A549 (cell line): ENCODE measurements at places on chromosomes 4 and X. TPM values are rescaled to one million over a fixed set of nuclear protein-coding genes. Genes with fewer than 3 reads are reported as not detected.

KCNIP4 gene
- not detected in 3 replicates for polyA plus RNA-seq

CWH43 gene
- polyA plus RNA-seq: not detected in 3 replicates

STBD1 gene
- polyA plus RNA-seq: 5.0 to 6.4 TPM (median 5.9 TPM) in 3 replicates

PCDH18 gene
- not detected in 3 replicates for polyA plus RNA-seq

PPEF2 gene
- 0.03 TPM in 1 of 3 replicates, not detected in the others for polyA plus RNA-seq

COL25A1 gene
- not detected in 3 replicates for polyA plus RNA-seq

MAGEA2B gene
- not detected in 3 replicates for polyA plus RNA-seq

AREG gene
- polyA plus RNA-seq: 46.3 to 58.9 TPM (median 52.2 TPM) in 3 replicates

DNA sequence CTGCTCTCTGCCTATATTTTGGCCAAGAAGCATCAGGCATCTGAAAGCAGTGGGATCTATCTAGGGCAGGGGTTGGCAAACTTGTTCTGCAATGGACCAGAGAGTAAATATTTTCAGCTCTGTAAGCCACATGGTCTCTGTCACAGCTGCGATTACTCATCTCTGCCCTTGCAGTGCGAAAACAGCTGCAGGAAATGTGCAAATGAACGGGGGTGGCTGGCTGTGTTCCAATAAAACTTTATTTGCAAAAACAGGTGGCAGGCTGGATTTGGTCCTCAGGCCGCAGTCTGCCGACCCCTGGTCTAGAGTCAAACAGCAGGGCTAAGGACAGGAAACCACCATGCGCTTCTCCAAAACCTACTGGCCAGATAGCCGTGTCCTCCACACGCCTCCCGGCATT is 48.6 kb downstream of the ACOX3 start:
- DNase-seq: no peak

DNA sequence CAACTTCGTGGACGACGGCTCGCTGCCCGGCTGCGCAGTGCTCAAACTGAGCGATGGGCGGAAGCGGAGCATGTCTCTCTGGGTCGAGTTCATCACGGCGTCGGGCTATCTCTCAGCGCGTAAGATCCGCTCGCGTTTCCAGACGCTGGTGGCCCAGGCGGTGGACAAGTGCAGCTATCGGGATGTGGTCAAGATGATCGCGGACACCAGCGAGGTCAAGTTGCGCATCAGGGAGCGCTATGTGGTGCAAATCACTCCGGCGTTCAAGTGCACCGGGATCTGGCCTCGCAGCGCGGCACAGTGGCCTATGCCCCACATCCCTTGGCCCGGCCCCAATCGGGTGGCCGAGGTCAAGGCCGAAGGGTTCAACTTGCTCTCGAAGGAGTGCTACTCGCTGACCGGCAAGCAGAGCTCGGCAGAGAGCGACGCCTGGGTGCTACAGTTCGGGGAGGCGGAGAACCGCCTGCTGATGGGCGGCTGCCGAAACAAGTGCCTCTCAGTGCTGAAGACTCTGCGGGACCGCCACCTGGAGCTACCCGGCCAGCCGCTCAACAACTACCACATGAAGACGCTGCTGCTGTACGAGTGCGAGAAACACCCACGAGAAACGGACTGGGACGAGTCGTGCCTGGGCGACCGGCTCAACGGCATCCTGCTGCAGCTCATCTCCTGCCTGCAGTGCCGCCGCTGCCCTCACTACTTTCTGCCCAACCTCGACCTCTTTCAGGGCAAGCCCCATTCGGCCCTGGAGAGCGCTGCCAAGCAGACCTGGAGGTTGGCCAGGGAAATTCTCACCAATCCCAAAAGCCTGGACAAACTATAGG is 1.5 kb downstream of the MAB21L2 start:
- DNase-seq: no peak

DNA sequence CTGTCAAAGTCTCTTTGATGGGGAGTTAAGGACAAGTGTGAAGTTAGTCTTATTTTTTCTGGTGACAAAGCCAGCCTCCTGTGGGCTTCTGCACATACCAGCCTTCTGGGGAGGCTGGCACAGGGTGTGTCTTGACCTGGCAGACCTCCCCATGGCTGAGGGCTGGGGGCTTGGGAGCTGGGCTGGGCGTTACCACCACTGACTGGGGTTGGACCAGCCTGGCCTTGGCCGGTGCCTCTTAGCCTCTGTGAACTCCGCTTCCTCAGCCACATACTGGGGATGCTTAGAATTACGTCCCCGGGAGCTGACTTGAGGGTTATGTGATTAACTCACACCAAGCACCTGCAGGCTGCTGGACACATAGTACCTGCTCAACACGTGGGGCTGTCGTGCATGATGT is 14.0 kb downstream of the SH3TC1 start:
- no peak for DNase-seq

- DNase-seq: no peak
Observed at GRCh38 chr4:87574996-87575395, 33.3 kb upstream of the DSPP start.

DNA sequence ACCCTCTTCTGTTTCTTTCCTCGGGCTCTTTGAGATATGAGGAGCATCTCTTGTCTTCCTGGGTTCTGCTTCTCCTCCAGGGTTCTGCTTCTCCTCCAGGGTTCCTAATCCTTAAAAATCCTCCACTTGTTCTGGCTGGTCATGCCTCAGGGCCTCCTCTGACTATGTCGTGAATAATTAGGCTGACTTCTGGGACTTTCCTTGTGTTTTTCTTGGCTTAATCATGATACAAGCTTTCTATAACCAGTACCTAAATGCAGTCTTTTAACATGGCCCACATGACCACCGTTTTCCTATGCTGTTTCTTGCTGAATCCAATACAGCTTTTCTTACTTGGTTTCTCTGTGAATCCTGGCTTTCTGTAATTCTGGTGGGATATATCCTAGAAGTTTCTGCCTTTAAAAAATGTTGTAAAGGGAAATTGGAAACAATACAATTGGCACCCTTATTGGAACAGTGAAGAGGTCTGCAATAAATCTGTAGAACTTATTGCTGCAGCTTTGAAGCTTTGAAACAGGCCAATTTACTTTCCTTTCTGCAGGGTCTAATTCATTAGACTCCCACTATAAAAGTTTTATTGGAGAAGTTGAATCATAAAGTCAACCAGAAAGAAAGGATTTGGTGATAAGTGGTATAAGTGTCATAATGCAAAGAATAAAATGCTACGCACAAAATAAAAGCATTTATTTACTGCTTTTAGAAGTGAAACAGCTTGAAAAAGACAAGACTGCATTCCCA is 213.1 kb downstream of the UGT8 start:
- DNase-seq: no peak

GRCh38 chr4:127419431-127419830 is 213.3 kb upstream of the INTU start:
- DNase-seq: no peak

GRCh38 chr4:38532908-38533499 is 131.0 kb upstream of the KLF3 start:
- no peak for DNase-seq

DNA sequence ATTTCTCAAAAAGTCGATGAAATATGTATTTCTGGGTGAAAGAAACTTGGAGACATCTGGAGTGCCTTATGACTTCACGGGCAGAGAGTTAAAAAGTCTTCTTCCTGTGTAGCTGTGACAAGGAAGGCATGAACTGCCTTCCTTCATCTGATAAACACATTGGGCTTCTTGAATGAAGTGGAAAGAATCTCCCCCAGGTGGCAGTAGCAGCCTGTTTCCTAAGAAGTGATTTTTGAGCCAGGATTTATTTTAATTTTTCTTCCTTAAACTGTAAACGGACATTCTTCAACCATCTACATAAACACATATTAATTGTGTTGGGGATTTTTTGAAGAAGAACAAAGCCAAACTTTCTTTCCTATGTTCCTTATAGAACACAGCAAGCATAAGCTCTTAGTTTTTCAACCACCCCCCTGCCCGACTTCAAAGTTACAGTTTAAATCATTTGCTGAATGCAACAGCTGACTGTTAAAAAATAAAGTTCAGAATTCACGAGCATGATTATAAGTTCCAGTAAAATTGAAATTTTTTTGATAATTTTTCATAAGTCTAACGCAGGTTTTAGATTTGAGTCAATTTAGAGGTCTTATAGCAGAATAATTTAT is 980 bp upstream of the GIMD1 start:
- peak; percentile 14 for DNase-seq

DNA sequence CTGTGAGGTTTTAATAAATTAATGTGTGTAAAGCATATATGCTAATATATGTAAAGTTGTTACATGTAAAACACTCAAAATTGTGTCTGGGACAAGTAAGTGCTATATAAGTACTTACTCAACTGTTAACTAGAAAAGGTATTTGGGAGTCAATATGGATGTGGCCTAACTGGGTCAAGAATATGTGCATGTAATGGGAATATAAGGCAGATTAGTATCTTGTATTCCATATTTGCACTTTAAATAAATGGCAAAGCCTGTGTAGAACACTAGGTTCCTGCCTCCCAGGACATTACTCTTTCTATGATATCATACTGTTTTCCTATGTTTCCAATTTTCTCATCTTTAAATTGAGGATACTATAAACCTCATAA is 270.6 kb downstream of the FBXO8 start:
- no peak for DNase-seq

DNA sequence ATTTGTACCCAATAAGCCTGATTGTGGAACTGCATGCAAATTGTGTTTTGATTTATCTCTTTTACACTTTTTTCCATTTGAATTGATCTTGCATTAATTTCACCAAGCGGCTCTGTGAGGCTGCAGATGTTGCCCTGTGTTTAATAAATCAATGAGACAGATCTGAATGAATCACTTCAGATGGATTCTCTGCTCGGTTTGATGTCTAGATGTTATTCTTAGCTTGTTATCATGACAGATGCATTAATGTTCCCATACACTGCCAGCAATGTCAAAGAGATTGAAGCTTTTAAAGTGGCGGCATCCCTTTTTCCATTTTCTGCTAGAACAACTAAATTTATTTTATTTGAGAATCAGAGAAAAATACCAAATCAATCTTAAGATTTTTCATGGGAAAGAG is 6.3 kb downstream of the DACH2 start:
- DNase-seq: no peak

DNA sequence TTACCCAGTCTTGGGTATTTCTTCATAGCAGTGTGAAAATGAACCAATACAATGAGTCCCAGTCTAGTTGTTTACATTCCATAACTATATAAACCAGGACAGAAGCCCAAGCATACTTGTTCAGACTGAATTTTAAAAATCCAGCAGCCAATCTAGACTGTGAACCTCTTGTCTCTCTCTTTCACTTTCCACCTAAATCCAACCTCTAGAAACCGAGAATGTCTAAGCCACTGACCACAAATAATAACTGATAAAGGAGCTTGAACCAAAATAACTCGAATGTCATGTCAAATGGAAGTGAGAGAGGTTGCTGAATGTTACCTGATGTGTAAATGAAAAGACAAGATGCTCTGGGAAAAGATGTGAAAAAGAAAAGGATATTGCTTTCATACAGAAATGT is 544.7 kb downstream of the NLGN4X start:
- no peak for DNase-seq

DNA sequence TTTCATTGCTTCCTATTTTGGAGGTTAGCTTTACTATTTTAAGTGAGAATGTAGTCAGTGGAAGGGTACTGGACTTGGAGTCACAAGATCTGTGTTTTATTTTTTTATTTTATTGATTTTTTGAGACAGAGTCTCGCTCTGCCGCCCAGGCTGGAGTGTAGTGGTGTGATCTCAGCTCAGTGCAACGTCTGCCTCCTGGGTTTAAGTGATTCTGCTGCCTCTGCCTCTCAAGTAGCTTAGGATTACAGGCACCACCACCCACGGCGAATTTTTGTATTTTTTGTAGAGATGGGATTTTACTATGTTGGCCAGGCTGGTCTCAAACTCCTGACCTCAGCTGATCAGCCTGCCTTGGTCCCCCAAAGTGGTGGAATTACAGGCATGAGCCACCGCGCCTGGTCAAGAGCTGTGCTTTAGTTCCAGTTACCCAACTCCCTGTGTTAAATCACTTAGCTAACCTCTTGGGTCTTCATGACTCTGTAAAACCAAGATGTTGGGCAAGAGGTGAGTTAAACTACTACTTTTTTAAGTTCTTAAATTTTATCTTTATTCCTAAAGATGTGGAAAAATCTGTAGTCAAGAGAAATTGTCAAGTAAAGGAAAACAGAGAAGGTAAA is 11.2 kb downstream of the USP9X start:
- no peak for DNase-seq

DNA sequence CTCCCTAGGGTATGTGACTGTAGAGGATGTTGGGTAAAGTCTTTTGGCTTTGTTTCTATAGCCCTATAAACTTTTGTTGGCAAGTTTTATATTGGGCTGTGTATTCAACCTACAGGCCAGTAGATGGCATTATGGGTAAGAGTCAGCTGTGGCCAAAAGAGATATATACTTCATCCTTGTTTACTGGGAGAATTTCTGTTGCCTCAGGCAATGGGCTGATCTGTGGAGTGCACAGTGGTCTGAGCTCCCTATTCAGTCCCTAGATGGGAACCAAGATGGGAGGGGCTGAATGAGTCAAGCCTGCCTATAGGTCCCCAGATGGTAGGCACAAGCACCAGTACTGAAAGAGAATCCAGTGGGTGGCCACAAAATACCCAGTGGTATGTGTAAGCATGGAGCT is 580.6 kb downstream of the EPHA5 start:
- no peak for DNase-seq

DNA sequence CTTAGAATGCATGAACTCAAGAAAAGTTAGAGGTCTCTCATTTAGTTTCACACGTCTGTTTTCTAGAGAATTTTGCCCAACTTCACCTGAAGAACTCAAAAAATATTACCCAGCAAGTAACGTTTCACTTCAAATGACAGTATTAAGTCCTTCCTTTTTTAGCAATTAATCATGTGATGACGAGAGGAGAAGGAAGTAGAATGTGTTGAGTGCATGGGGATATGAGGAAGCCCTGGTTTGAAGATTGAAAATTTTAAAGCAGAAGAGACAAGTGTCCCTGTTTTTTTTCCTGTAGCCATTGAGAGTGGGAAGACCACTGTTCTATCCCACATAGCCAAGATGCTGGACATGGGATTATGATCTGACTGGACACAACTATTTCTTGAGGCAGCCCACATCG is 406.3 kb upstream of the CPEB2 start:
- no peak for DNase-seq

DNA sequence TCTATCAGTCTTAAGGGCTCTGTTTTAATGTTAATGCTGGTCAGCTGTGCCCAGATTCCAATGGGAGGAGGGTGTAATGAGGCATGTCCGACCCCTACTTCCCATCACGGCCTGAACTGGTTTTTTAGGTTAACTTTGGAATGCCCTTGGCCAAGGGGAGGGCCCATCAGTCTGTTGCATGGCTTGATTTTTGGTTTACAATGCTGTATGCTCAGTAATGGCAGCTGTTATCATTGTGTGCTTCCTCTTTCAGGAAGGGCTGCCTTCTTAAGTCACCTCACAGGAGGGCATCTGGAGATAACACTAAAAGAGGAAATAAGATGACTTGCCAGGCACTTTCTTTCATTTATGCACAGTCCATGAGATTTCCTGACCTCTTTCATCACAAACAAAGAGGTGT is 36.3 kb downstream of the ATXN3L start:
- no peak for DNase-seq

DNA sequence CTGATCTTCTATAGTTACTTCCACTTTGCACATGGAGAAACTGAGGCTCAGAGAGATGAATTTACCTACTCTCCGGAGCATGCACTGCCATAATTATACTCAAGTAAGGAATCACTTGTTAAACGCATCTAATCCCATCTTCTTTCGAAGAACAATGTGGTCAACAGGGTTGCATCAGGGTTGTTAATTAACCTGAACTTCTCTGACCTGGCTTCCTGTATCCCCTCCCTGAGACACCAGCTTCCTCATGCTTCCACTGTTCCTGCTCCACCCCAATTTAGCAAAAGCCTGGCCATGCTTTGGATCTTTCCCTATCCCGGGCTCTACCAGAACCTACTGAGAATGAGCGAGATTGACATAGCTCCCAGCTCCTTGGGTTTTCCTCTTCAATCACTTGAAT is 136.7 kb downstream of the SMIM20 start:
- no peak for DNase-seq
